ENCODE measurements at places on chromosomes 12 and 14.

- DNase-seq: no peak
Measured at GRCh38 chr14:22532345-22533056, 56.5 kb downstream of the DAD1 start.

DNA sequence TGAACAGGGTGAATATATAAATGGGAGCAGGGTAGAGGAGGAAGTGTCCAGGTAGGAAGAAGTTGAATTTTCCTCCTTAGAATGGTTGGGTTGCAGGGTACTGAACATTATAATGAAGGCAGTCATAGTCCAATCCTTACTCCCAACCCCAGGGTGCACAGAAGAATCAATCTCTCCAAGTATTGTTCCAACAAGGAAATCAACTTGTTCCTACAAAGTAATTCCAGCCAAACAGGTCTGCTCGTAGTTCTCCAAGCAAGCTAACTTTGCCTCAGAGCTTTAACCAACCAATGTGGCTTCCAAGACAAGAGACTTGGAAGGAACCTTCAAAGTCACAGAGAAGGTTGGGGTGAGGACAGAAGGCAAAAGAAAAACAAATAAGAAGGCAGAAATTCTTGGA lies 527.2 kb downstream of the MED13L start:
- no peak for DNase-seq

GRCh38 chr12:128098730-128099129 lies 168.2 kb upstream of the TMEM132C start:
- no peak for DNase-seq

- DNase-seq: peak; percentile 72
Measured at GRCh38 chr12:91978143-91978542, 167.5 kb downstream of the BTG1 start.

GRCh38 chr12:110613071-110613770 lies 708 bp upstream of the TCTN1 start:
- DNase-seq: no peak

GRCh38 chr14:61102549-61103466 lies 121.8 kb downstream of the SLC38A6 start:
- DNase-seq: no peak

DNA sequence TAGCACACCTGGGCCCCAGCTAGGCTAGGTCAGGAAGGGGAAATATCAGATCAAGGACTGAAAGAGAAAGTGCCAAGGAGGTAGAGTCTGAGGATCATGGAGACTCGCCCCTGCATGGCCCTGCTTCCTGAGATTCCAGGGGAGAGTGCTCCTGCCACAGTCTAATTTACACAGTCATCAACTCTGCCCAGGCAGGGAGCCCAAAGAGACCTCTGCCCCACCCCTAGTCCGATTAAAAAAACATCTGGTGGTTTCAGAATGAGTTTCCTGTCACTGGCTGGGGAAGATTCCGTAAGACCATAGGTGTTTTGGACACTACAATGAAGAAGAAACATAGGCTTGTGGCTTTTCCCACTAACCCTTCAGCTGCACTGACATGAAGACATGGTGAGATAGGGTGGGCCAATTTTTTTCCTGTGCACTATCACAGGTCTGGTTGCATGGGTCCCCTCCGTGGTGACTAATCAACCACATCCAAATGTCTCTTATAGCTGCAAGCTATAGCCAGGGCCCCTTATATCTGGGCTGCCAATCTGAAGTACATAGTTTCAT lies 31.5 kb upstream of the GZMB start:
- DNase-seq: no peak

DNA sequence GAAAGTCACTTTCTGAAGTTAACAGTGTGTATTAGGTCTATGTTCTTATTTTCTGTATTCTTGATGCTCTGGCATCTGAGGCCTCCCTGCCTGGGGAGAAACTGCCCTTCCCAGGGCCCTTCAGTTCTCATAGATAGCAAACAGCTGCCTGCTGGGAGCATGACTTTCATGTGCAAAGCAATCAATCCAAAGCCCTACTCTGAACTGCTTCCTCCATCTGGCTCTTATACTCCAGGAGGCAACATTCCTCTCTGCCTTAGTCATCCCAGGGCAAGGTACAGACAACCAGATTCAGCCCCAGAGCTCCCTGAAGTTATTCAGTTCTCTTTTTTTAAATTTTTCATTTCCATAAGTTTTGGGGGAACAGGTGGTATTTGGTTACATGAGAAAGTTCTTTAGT lies 41.7 kb upstream of the RIN3 start:
- DNase-seq: no peak

DNA sequence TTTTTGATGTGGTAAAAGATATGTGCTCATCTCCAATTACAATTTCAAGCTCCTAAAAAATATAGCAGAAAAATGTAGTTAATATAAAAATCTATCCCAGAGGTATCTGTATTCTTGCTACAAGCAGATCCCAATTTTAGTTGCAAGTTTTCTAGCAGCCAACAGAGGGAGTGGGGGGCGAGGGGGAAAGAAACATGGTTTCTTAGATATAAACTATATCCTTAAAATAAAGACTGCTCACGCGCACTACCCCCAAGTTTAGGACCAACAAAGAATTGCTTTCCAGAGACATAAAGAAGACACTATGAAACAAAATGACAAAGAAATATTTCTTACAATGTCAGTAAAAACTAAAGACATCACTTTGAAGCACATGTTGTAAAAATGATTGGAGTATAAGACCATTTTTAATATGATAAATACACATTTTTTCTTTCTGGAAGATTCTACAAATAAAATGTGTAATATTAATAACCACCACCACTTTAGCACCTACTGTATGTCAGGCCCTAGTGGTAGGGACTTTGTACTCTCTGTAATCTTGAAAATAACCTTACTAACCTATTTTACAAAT lies 5.4 kb downstream of the MAGOHB start:
- DNase-seq: no peak

DNA sequence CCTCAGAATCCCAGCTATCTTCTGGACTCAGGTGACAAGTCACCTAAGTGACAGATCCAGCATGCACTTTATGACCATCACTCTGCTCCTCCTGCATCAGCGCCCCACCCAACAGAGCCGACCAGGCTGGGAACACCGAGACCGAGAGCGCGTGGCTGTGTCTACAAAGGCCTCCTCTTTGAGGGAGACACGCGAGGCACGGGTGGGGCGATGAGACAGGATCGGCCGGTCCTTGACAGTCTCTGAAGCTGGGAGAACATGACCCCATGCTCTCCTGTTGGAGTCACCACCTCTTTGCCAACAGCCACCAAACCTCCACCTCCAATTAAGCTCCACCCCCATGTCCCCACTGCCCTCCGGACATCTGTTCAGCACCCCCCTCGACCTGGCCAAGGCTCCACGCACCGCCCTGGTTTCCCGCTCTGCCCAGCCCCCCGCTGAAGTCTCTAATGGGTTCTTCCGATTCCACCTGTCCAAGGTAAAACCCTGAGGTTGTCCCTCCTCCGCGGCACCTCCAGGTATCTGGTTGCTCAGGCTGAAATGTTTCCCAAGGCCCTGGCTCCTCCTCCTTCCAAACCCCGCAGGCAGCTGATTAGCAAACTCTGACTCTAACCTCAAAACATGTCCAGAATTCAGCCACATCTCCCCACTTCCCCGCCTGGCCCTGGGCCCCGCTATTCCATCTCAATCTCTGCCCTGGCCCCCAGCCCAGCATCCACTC lies 31.5 kb downstream of the HSP90AA1 start:
- no peak for DNase-seq

- no peak for DNase-seq
Measured at GRCh38 chr12:117499759-117500485, 138.5 kb upstream of the NOS1 start.

DNA sequence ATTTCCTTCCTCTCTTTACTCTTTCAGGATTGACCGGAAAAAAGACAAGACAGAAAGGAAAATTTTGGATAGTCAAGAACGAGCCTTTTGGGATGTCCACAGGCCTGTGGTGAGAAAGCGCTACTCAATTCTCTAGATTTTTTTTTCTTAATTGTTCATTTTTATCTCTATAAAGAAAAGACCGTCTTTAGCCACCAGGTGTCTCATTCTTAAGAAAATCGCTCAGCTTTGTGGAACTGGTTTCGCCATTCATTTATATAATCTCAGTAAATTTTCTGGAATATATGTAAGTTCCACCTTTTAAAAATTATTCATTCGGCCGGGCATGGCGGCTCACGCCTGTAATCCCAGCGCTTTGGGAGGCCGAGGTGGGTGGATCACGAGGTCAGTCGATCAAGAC lies 421.1 kb downstream of the DPF3 start:
- no peak for DNase-seq

DNA sequence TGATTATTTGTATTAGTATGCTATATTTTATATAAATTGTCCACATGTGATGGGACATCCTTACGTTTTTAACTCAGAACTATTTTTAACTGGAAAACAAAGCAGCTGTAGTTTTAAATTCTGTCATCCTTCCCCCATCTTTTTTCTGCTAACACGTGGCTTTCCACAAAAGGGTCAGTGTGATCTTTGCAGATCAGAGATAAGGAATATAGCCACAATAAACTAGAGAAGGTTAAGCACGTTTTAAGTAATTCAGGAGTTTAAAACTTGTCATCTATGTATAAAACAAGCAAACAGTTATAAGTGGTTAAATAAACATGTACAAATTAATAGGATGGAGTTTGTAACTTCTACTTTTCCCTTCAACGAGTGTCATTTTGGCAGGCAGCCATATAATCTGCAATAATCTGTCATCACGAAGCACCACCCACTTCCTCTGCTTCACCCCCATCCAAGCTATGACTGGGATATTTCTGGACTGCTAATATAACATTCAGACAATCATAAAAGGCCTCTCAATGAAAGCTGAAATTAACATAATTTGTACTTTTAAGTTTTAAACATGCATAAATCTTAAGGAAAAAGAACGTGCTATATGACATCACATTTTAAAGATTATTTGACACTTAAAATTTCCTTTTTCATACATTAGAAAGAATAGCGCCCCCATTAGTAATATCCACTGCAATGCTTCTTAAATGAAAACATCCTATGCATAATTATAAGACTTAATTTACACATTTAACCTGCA lies 15.3 kb downstream of the TAOK3 start:
- DNase-seq: peak; percentile 96

GRCh38 chr14:92568621-92569479 lies 55.3 kb downstream of the RIN3 start:
- no peak for DNase-seq

DNA sequence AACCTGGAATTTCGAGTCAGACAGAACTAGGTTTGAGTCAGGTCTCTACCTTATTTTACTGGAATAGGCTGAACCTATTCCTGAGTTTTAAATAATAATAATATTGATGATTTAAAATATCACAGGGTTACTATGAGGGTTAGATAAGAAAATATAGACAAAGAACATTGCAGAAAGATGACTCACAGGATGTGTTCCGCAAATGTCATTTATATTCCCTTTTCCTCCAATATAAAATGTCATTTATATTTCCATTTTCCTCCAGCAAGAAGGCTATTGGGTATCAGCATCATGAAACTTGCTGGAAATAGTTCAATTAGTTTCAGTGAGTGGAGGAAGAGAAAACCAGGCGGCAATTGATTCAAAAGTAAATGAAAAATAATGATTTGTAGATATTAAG lies 163.9 kb upstream of the RASSF8 start:
- no peak for DNase-seq

Data from suppressor macrophage (primary cell).